B cell (primary cell): ENCODE measurements at places on chromosomes 7 and 10.

- H3K27ac ChIP-seq = no peak overlapping the region
- H3K4me3 ChIP-seq = no peak overlapping the region
- no peaks in the 10 kb centered on the region for H3K27me3 ChIP-seq
- peaks cover 25% of the 10 kb centered on the region for H3K4me1 ChIP-seq
- peak; percentile 45 for DNase-seq
- H3K36me3 ChIP-seq = no peaks in the 10 kb centered on the region
Measured at GRCh38 chr10:70324339-70324861, 40.6 kb upstream of the NPFFR1 start.

- DNase-seq = peak; percentile 49
- H3K27me3 ChIP-seq = peaks cover 32% of the 10 kb centered on the region
- peaks cover 17% of the 10 kb centered on the region for H3K4me1 ChIP-seq
- no peaks in the 10 kb centered on the region for H3K36me3 ChIP-seq
- H3K4me3 ChIP-seq = peak within 1 kb of the TSS; percentile 60
- no peak within 1 kb of the TSS for H3K27ac ChIP-seq
Measured at GRCh38 chr10:23344241-23344841, at the start of gene C10orf67. TSS of gene C10orf67 (minus strand) at chr10:23344797. CDS start at chr10:23344774, 23 bp downstream.

- H3K27me3 ChIP-seq = no peaks in the 10 kb centered on the region
- peak overlapping the region; percentile 97 for H3K27ac ChIP-seq
- peak overlapping the region; percentile 80 for H3K4me3 ChIP-seq
Measured at GRCh38 chr7:72924386-72924732, 536 bp upstream of the POM121 start.

DNA sequence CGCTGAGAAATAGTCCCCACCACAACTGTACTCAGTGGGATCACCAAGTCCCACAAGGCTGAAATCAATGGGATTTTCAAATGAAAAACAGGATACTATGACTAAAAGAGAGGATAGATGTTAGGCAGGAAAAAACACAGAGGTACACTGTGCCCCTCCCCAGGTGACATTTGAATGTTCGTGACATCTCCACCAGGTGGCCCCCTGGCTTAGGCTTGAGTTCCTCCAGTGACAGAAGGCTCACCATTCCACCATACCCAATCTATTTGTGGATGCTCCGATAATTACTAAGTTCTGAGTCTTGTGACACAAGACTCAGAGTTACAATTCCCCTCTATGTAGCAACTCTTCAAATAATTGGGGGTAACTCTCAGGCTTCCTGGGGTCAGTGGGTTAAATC is 77.5 kb upstream of the KCNMA1 start:
- peaks cover 7% of the 10 kb centered on the region for H3K27me3 ChIP-seq
- no peak overlapping the region for H3K27ac ChIP-seq
- H3K4me3 ChIP-seq = no peak overlapping the region
- H3K36me3 ChIP-seq = no peaks in the 10 kb centered on the region
- DNase-seq = no peak

DNA sequence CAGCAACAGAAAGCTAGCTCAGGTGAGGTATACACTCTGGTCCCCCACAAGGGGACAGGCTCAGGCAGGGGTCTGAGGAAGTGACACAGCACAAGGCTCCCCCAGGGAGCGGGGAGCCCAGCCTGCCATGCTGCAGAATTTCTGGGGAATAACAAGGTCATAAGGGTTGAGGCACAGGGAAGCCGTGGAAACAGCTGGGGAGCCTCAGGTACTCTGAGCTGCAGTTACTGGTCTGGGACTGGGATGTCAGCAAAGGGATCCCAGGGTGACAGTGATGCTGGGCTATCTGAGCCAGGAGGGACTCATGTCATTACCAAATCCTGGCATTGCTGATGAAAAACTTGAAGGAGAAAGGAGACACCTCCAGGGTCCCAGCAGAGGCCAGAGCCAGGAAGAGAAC is 64.4 kb upstream of the NANOS1 start:
- H3K36me3 ChIP-seq = no peaks in the 10 kb centered on the region
- no peak for DNase-seq
- no peaks in the 10 kb centered on the region for H3K4me1 ChIP-seq

DNA sequence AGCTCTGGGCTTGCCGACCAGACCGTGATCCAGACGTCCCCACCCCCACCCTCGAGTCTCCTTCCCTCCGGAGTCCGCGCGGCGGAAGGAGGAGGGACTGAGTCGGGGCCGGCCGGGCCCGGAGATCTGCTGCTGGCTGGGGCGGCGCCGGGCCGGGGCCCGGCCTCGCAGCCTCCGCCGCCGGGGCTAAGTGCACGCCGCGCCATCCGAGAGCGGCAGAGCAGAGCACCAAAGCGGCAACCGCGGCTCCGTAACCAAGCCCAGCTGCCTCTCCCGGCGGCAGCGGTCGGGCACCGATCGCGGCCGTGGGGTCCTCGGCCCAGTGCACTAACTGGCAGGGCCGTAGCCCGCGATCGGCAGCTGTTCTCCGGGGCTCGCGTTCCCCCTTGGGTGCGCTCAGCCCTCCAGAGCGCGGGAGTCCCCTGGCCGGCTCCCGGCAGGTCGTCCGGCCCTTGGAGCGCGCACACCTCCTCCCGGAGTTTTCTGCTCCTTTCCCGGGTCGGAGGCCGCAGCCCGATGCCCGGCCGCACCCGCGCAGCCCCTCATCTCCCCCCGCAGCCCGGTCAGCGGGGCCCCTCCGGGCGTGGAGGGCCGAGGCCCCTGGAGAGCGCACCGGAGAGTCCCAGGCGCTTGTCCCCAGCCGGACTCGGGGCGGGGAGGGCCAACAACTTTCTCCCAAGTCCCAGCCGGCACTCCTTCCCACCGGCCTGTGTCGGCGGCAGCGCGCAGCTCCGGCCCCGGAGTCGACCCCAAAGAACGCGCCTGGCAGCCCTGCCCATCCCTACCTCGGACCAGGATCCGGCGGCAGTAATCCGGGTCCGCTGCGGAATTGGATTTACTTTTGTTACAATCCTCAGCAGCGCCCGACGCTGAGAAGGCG is 799 bp downstream of the VAX1 start:
- DNase-seq = no peak
- H3K4me3 ChIP-seq = no peak overlapping the region
- H3K4me1 ChIP-seq = peaks cover 8% of the 10 kb centered on the region
- H3K27me3 ChIP-seq = no peaks in the 10 kb centered on the region
- H3K27ac ChIP-seq = no peak overlapping the region

DNA sequence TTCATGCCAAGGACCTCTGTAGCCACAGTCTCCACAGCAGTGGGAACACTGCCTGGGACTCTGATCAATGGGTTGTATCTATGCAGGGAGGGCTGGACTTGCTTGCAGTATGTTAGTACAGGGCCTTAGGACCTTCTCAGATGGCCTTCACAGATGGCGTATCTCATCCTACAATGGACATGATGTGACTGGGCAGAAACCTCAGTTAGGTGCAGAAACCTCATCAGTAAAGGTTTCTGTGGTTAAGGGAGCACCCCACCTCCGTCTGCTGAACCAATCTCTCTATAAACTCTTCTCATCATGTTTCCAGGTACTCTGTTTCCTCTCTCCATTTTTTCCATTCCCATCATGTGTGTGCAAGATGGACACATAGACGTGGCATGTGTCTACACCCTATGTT is 154.9 kb downstream of the EVX1 start:
- H3K27ac ChIP-seq = no peak overlapping the region
- no peak for DNase-seq
- H3K4me1 ChIP-seq = no peaks in the 10 kb centered on the region
- H3K4me3 ChIP-seq = no peak overlapping the region
- peaks cover 3% of the 10 kb centered on the region for H3K27me3 ChIP-seq
- no peaks in the 10 kb centered on the region for H3K36me3 ChIP-seq
